Lung (tissue), 17 donors: ENCODE measurements at places on chromosomes 12 and 14. TPM values are rescaled to one million over a fixed set of nuclear protein-coding genes. Genes with fewer than 3 reads are reported as not detected.

GRCh38 chr14:100539003-100539660 is 48.1 kb downstream of the BEGAIN start:
- DNase-seq, result no peak

DNA sequence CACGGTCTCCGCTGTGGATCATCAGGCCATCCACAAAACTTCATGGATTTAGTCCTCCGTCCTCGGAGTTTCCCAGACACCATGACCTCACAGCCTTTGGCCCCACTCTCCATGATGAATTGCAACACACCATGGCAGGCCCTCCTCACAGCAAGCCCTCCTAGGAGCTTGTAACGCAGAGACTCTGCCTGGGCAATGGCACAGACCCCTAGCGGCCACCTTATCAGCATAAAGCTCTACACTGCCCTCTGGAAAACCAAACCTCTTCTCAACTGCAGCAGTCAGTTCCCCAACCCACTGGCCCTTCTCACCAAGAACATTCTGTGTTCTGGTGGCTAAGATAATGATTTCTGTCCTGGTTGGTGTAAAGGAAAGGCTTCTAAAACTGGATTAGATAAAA is 238.4 kb upstream of the USP15 start:
- no peak for DNase-seq

- no peak for DNase-seq
Observed at GRCh38 chr14:63524537-63525155, 18.5 kb downstream of the PPP2R5E start.

GRCh38 chr12:123939716-123940626 is 32.7 kb downstream of the CCDC92 start:
- DNase-seq, result no peak

- DNase-seq, result no peak
Observed at GRCh38 chr14:91872011-91872501, 4.7 kb upstream of the TC2N start.

DNA sequence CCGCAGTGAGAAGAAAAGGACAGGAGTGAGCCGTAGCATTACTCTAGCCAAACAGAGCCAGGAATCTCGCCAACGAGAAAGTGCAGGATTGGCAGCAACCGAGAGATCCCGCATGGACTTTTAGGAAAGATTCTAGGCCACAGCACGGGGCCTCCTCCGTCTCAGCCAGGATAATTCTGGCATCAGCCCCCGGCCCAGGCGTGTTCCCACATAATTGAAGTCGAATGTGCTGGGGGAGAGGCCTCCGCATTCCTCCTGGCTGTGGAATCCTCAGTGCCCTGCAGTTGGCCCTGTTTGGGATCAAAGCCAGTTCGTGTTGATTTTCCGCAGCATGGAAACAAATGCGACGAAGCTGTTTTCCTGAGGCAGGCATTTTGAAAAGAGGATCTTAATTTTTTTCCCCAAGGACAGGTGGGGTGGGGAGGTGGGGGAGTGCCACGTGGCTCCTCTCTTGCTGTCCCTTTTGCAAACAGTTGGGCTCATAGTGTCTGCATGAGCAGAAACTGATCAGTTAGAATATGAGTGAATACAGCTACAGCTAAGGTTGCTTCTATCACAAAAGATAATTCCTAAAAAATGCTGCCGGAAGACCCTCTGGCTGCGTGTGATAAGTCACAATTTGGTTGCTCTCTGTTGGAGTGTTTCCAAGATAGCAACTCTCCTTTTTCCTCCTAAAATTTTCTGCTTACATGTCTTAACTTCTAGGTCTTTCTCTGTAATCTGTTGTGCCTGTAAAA is 37.3 kb upstream of the ATXN2 start:
- peak; percentile 92 for DNase-seq

The ATF7IP gene
- polyA plus RNA-seq, result 9.0 TPM

GRCh38 chr12:55036326-55037115 is 16.7 kb downstream of the NEUROD4 start:
- DNase-seq, result no peak

GRCh38 chr12:84712747-84713146 is 199.9 kb downstream of the SLC6A15 start:
- no peak for DNase-seq

DNA sequence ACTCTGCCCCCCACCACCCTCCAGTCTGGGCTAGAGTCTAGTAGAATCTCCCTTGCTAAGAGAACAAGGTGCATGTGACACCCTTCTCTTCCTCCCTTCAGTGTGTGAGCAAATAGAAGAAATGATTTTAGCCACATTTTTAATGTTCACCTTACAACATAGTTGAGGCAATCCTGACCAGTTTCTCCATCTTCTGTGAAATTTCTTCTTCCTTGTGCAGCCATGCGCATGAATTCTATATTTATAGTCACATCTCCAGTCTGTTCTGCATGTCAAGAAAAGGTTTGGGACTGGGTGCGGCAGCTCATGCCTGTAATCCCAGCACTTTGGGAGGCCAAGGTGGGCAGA is 9.5 kb upstream of the LTA4H start:
- DNase-seq, result no peak

- no peak for DNase-seq
Observed at GRCh38 chr14:104792101-104792884, 3.3 kb downstream of the AKT1 start.

DNA sequence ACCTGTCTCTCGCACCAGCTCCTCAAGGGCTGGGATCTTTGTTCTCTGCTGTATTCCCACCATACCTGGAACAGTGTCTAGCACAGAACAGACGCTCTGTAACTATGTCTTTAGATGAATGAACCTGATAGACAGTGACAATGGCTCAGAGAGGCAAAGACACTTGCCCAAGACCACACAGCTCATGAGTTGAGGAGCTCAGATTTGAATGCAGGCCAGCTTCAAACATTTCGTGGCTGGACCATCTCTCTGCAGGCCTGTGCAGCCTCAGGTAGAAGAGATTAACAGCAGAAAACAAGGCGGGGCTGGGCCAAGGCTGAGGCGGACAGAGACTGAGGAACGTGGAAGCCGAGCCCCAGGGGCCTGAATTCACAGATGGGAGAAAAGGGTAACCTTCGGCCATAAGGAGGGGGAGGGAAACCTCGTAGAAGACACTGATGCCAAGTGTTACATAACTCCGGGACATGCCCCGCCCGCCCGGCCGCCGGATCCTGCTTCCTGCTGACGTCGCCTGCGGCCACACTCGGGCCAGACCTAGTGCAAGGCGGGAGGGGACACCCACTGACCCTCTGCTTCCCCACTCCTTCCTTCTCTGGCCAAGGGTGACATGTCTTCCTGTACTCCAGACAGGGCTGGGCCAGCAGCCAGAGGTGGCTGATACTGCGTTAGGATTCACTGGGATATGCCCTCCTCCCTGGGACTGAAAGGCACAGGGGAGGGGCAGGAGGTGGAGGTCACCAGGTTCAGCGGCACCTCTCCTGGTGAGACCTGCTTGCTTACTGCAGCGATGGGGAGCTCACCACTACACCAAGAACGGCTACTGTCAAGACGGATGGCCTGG is 86.8 kb downstream of the RFLNA start:
- peak; percentile 76 for DNase-seq

The DACT1 gene
- 3.4 TPM for polyA plus RNA-seq

GRCh38 chr12:124626971-124627411 is 59.6 kb upstream of the NCOR2 start:
- peak; percentile 83 for DNase-seq

The EGLN3 gene
- 2.6 TPM for polyA plus RNA-seq

The NUAK1 gene
- 5.5 TPM for polyA plus RNA-seq

The RNFT2 gene
- polyA plus RNA-seq, result 2.5 TPM

DNA sequence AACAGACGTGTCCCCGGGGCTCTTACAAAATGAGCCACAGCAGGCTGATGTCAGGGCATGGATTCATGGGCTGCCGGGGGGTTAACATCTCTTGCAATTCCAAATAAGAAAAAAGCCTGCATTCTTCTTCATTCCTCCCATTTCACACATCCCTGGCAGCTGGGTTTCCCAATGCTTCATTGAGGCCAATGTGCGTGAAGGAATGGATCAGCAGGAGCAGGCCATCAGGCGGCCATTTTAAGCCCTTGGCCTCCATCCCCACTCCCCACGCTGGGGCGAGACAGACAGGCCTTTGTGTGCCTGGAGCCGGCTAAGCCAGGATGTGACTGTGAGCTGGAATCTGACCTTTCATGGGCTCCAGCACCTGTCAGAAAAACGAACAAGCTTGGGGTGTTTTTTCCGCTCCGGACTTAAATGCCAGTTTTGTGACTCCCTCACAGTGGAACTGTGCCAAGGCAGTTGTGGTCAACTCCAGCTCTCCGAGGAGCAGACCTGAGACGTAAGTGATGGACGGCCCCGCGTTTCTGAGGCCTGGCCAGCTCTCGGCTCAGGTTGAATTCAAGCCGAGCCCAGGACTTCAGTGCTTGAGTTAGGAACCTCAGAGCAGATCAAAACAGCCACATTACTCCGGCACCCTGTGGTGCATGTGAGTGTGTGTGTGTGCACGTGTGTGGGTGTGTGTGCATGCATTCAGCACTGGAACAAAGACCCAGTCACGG is 133.1 kb downstream of the TMEM30B start:
- DNase-seq, result peak; percentile 49

The CLEC14A gene
- polyA plus RNA-seq, result 75.3 TPM

The PDE6H gene
- not detected for polyA plus RNA-seq

The MYF6 gene
- not detected for polyA plus RNA-seq

The NTF3 gene
- polyA plus RNA-seq, result 0.91 TPM

- no peak for DNase-seq
Observed at GRCh38 chr12:20436316-20436715, 68.0 kb downstream of the PDE3A start.

- no peak for DNase-seq
Observed at GRCh38 chr12:104909761-104910160, 48.3 kb downstream of the SLC41A2 start.

GRCh38 chr12:3300833-3301401 is 190.1 kb upstream of the PRMT8 start:
- no peak for DNase-seq

The SMAGP gene
- polyA plus RNA-seq, result 17.3 TPM

- no peak for DNase-seq
Observed at GRCh38 chr12:81949416-81949815, 190.3 kb upstream of the PPFIA2 start.

DNA sequence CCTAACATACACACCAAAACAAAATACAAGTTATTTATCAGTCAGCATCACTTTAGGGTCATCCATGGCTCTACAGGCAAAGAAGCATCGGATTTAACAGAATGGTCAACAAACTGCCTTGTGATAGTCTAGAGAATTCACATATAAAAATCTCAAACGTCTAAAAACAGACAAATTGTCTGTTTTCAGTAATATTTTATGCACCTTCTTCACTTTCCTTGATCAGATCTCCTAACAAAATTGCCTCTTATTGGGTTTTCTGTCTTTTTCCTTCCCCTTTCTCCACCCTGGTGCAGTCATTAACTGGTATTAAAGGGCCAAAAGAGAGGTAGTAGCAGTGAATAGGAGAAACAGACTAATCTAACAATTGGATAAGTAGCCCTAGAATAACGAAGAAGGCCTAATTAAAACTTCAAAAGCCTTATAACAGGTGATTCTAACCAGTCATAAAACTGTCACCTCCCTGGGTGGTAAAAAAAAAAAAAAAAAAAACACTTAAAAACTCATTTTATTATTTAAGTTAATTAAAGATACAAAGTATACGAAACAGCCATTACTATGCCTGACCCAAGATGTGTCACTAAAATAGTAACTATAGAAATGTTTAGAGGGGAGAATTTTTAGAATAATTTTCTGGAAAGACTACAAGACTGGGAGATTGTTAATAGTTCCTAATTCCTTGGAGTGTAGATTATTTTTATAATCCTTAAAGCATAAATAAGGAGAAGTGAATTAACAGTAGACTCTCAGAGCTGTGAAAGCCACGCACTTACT is 1.5 kb downstream of the KIF21A start:
- DNase-seq, result no peak

The MDGA2 gene
- polyA plus RNA-seq, result not detected

The C14orf132 gene
- polyA plus RNA-seq, result 9.8 TPM

DNA sequence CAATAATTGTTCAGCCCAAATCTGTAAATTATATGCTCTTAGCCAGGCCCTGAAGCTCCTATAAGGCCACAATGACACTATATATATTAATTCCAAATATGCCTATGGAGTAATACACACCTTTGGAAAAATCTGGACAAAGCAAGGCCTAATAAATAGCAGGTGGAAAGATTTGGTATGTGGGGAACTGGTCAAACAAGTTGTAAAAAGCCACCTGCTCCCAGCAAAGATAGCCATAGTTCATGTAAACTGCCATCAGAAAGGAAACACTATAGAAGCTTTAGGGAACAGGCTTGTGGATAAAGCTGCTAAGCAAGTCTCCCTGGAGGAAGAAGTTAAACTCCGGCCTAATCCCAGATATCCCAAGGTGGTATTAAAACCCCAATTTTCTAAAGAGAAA is 29.7 kb downstream of the PRMT8 start:
- DNase-seq, result no peak

The MAP4K5 gene
- 12.4 TPM for polyA plus RNA-seq

DNA sequence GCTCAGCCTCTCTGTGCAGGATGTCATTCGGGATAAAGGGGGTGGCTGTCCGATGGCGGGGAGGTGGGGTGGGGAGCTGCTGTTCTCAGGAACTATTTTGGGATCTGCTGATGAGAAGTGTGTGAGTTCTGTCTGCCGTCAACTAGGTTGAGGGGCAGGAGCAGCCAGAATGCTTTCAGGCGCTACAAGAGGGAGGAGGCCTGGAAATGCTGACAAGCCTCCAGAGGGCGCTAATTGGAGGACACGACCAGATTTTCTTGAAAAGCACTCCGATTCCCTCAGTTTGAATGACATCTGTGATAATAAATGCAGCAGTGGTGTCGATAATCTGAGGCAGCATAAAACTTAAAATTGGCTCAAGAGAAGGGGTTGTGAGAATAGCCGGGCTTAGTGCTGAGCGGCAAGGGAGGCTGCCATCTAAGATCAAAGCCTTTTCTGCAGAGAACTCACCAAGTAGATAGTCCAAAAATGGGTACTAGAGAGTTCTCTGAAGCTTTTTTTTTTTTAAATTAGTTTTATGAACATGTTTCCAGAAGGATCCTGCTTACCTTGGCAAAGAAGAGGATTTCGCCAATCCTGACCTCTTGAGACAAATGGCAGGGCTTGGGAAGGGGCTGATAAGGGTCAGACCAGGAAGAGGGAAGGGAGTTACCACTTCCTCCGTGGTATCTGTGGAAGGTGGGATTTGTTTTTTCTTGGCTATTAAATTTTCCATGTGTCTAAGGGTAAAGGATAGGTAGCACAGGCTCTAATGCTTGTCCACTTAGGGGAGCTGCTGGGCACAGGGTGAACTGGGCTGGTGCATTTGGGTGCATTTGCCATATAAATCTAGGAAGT is 94.4 kb downstream of the CRACR2A start:
- DNase-seq, result peak; percentile 29

The KRT86 gene
- polyA plus RNA-seq, result 0.11 TPM

DNA sequence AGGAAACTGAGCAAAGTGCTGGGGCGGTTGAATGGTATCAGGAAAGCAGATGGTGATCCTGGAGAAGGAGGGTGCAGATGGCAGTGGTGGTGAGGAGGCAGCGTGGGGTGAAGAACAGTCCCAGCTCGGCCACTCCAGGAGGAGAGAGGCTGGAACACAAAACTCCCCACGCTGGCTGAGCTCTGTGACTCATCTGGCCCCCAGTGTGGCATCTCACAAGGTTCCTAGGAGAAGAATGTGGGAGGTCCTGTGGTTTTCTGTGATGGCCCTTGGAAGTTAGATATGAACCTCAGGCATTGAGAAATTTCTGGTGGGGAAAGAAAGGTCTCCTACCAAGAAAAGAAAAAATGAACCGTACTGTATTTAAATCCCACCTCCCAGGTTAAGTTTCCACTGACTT is 8.0 kb upstream of the NRXN3 start:
- no peak for DNase-seq

The LRRC43 gene
- 2.1 TPM for polyA plus RNA-seq

The GUCY2C gene
- 0.02 TPM for polyA plus RNA-seq
